ENCODE measurements at places on chromosomes 1 and 21.
A peak's percentile ranks its signal among the peaks of the same experiment; 100 is the strongest.

DNA sequence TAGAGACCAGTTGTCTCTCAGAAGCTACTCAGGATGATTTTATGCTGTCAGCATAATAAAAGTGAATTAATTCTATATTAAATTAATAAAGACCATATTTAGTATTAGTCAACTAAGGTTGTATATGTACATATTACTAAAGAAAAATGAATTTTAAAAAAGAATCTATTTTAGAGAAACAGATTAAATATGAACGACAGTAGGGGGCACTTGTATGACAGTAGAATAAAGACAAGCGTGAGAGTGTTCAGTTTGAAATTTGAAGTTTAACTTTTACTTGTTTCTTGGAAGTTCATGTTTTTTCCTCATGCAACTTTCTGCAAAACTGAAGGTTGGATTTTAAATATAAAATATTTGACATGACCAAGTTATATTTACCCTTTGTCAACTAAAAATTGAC is 67.9 kb upstream of the MACF1 start:
- DNase-seq, result no peak

DNA sequence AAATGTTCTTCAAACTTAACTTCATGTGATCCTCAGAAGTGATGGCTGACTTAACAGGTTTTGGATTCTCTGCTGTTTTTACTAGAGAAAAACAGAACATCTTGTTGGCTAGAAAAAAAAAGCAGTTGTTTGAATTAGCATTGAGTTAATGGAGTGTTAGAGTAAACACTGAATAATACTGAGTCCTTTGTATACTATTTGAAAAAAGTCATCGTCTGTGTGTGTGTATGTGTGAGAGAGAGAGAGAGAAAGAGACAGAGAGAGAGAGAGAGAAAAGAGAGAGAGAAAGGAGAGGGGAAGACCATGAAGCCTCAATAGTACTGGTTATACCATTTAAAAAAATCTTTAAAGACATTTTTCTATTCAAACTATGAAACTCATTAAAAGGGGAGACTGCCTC is 10.4 kb downstream of the ZNF697 start:
- no peak for DNase-seq

- no peak for DNase-seq
Observed at GRCh38 chr1:233240829-233241682, 54.5 kb downstream of the PCNX2 start.

DNA sequence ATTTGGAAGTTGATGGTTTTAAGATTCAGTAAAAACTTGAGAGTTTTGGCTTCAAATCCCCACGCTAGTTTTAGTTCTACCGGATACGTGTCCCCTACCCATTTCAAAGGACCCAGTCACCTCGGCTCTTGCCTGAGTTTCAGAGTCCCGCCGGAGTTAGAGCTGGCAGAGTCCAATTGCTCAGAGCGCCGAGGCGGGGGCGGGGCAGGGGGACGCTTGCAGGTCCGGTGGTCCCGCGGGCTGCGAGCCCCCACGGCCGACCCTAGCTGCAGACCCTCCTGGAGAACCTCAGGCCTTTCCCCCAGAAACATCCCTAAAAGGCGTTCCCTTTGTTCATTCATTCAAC is 765 bp upstream of the VPS45 start:
- no peak for DNase-seq

DNA sequence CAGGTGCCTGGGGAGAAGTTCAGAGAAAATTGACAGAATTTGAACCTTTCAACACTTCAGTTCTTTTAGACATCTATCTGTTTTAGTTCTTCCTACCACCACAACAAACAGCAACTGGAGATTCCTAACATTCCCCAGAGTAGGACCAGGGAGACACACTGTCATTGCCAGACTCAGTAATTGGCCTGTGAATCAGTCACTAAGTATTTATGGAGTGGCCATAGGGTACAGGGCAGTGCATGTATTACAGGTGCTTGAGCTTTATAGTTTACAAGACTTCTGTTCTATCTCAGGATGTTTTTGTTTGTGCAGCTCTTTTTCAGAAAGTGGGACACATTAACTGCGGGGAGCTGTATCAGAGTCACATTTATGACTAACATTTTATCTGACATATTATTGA is 1.7 kb downstream of the CDC14A start:
- DNase-seq, result no peak

- DNase-seq, result no peak
Observed at GRCh38 chr1:12629985-12630760, 12.2 kb upstream of the DHRS3 start.

DNA sequence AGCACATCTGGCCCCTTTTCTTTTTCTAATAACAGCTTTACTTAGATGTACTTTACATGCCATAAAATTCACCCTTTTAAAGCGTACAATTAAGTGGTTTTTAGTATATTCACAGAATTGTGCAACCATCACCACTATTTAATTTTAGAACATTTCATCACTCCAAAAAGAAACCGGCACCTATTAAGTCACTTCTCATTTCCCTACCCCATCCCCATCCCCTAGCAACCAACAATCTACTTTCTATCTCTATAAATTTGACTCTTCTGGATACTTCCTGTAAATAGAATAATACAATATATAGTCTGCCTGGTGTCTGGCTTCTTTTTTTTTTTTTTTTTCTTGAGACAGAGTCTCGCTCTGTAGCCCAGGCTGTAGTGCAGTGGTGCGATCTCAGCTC is 59.5 kb upstream of the ENAH start:
- DNase-seq, result no peak

GRCh38 chr1:171329251-171329650 is 15.3 kb downstream of the FMO4 start:
- DNase-seq, result no peak

DNA sequence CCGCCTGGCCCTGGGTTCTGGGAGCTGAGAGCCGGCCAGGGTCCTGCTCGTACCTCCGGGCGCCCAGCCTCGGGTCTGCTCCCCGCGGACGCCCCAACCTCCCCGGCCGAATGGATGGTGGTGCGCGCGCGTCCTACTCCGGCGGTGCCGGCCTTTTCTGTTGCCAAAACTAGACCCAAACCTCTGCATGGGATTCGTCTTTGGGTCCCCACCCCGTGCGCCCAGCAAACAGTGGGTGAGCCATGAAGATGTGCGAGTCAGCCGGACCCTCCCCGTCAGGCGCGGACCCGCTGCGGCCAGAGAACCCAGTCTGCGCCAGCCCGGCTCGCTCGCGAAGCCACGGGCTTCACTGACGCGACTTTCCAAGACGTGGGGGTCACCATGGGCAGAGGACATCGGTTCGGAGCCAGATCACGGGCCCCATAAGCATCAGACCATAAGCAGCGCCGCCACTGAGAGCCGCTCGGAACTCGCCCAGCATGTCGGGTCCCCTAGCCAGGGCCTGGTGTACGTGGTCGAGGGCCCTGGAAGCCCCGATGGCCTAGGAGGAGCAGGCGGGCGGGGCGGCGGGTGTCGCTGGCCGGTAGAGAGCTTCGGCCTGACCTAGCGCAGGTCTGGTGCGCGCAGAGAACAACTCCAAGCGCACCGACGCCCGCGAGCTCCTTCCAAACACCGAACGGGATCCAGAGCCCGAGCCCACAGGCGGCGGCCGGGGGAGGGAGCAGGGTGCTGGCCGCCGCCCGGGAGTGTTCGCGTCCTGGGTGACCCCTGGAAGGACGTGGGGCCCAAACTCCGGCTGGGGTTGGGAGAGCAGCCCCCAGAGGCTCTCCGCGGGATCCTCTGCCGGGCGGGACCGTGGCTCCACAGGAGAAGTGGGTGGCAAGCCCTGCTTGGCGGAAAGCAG is 1.0 kb upstream of the TP73 start:
- no peak for DNase-seq

- no peak for DNase-seq
Observed at GRCh38 chr1:158145173-158145719, 35.4 kb upstream of the CD1D start.

DNA sequence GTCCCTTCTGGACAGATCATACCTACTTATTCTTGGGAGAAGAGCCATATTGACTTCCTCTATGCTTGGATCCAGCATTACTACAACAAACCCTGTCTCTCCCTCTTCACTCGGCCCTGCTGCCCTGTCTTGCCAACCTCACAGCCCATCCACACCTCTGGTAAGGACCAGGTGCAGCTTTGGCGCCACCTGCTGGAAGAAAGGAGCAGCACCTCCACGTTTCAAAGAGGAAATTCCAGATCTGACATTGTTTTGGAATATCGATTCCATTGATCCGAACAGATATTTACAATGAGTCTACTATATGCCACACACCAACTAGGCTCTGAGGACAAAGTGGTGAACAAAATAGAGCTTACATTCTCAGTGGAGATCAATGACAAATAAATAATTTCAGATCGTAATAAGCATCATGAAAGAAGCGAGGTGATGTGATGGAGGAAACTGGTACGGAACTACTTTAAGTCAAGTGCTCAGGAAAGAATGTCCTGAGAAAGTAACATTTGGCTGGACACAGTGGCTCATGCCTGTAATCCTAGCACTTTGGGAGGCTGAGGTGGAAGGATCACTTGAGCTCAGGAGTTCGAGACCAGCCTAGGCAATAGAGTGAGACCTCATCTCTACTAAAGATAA is 18.7 kb downstream of the MFSD2A start:
- peak; percentile 28 for DNase-seq

- DNase-seq, result no peak
Observed at GRCh38 chr1:36802018-36802417, 232.3 kb downstream of the GRIK3 start.

DNA sequence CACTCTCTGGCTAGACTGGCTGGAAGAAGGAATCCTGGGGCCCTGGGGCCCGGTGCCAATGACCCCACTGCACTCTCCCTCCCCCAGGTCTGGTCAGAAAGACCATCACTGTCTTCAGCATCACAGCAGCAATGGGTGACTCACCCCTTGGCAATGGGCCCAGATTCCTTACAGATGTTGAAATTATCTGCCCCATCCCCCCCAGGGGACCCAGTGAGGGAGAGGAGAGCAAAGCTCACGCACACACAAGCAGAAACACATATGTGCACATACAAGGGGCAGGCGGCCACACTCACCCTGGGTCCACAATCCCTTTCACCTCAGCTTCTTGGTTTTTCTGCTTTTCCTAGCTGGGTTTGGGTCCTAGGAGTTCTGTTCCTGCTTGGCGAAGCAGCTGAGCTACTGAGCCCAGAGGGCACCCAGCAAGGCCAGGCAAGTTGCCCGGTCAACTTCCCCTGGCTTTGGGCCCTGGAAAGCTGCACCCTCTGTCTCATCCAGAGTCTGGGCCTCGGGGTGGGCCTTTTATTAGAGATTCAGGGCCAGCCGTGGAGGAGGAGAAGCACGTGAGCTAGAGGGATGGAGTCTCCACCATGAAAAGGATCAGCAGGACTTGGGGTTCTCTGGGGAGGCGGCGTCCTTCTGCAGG is 2.6 kb downstream of the COL16A1 start:
- no peak for DNase-seq

DNA sequence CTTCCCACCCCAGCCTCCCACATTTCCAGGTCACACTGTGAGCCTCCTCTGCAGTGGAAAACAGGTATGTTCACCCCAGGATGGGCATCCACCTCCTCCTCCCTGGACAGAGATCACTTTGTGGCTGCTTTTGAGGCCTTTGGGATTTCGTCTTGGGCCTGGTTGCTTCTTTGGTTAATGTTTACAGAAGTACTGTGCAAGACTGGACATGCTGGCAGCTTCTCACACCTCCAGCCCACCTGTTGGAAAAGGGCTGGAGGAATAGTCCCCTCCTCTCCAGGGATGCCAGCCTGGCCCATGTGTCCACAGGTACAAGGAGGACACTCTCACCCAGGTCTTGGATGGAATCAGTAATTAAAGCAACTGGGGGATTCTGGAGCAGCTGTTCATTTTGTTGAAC is 56.1 kb downstream of the KAZN start:
- DNase-seq, result no peak

DNA sequence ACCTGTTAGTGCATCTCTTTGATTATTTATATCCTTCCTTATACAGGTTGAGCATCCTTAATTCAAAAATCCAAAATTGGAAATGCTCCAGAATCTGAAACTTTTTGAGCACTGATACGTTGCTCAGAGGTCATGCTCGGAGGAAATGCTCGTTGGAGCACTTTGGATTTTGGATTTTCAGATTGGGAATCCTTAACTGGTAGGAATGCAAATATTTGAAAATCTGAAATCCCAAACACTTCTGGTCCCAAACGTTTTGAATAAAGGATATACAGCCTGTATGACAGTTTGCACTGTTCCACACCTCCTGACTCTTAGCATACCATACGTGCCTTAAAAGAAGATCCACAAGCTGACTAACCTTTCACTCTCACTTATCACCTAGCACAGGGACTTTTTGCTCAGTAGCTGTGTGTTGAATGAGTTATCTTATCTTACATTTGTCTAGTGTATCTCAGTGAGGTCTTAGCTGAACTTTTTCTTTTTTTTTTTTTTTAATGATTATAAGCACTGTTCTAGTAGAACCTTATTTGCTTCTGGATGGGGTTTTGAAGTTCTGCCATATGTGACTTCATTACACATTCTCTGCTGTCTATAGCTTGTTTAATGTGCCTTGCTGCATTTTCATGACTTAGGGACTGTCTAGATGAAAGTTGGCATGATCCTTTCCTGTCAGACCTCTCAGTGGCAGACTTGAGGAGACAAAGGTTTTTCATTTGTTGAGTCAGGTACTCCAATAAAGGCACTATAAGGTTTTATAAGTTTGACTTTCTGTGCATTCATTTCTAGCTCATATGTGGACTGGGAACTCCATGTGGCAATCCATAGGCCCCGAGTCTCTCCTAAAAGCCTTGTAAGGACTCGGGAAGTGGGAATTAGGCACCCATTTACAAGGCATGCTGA is 21.6 kb downstream of the PTGFRN start:
- no peak for DNase-seq

GRCh38 chr1:55064861-55065263 is 25.5 kb downstream of the PCSK9 start:
- DNase-seq, result no peak

DNA sequence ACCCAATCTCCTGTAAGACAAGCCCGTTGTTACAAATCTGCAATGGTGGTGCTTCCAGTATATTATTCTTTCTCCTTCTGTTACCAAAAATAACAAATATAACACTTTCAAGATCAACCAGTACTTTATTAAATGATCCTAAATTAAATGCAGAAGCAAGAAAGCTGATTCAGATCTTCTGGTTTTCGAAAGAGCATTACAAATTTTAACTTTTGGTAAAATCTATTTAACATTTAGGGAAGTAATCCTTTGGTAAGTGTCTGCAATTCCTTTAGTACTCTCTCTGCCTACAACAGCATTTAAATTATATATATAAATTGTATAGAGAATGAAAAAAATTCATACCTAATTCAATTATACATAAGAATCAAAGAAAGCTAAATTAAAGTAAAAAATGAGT is 198.6 kb upstream of the HMCN1 start:
- no peak for DNase-seq

GRCh38 chr1:12145616-12146342 is 21.0 kb upstream of the TNFRSF1B start:
- DNase-seq, result no peak

Measured in T-helper 22 cell (primary cell).